ENCODE measurements at places on chromosomes 4 and X.

DNA sequence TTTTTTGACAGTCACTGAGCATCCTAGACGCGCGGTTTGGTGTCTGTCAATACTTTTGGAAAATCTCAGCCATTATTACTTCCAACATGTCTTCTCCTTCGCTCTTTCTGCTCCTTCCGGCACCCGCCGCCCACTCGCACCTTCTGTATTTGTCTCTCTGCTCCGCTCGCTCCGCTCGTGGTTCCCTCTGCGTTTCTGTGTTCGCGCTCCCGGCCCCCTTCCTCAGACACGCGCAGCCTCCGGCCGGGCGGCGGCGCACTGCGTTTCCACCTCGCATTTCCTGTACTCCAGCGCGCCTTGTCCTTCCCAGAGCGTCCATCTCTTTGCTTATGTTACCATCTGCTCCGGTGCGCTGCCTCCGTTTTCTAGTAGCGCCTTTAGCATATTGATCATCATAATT lies 21.1 kb downstream of the PDE6B start:
- no peak for DNase-seq

GRCh38 chr4:76545226-76545884 lies 110.3 kb downstream of the SHROOM3 start:
- DNase-seq = no peak

- DNase-seq = no peak
Observed at GRCh38 chr4:20629186-20630106, 70.8 kb upstream of the PACRGL start.

- no peak for DNase-seq
Observed at GRCh38 chr4:169418846-169419245, 148.1 kb upstream of the SH3RF1 start.

DNA sequence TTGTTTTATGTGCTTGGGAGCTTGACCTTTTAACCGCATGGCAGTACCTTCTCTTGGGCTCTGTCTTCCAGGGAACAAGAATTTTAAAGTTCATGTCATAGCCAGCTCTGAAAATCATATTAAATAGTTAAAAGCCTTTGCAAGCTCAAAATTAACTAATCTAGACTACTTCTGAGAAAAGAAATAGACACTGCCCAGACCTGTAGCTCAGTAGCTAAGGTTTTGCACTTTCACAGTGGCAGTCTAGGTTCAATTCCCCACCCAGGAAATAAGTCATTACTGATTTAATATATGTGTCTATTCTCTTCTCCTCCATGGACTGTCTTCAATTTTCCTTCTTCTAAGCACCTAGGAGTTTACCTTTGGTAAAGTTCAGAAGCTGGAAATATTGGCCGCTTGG lies 27.4 kb downstream of the HSD17B11 start:
- no peak for DNase-seq

- DNase-seq = no peak
Observed at GRCh38 chrX:123809854-123810375, 49.9 kb upstream of the XIAP start.

- DNase-seq = no peak
Observed at GRCh38 chrX:53337101-53337500, 55.7 kb upstream of the IQSEC2 start.

GRCh38 chrX:103464774-103465117 lies 54.5 kb downstream of the RAB40A start:
- DNase-seq = peak; percentile 54

DNA sequence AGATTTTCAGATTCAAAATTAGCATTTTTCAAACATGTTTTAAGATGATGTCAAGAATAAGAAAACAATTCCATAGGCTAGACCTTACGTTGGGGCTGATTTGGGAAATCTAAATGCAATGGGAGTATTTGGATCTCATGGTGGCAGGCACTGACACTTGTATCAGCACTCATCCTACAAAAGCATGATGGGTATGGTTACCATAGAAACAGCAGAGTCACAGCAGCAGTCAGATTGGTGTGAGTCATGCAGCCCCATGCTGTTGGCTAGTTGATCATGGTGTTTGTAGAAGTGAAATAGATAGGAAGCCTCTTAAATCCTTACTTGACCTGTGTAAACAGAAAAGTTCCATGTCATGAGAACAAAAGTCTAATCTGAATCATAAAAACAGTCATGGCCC lies 1637.3 kb upstream of the PABPC4L start:
- DNase-seq = no peak
